T-helper 9 cell (primary cell): ENCODE measurements at places on chromosomes 2 and 18.

DNA sequence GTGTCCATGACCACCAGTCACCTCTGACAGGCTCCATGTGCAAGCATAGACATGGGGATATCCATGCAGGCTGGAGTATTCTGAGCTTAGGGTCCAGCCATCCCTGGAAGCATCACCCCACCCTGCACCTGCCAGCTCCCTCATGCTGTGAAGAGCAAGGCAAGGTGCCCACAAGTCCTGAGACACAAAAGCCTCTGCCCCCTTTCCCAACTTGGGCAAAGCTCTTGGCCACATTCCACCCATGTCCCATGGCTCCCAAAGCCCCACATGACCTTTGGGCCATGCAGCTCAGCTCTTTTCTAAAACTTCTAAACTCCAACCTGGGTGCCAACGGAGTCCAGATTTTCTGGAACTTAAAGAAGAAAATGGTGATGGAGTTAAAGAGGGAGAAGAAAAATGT is 99.8 kb upstream of the SH3BP4 start:
- no peak for DNase-seq

- DNase-seq, result no peak
Observed at GRCh38 chr2:169018390-169018789, 12.7 kb downstream of the ABCB11 start.

DNA sequence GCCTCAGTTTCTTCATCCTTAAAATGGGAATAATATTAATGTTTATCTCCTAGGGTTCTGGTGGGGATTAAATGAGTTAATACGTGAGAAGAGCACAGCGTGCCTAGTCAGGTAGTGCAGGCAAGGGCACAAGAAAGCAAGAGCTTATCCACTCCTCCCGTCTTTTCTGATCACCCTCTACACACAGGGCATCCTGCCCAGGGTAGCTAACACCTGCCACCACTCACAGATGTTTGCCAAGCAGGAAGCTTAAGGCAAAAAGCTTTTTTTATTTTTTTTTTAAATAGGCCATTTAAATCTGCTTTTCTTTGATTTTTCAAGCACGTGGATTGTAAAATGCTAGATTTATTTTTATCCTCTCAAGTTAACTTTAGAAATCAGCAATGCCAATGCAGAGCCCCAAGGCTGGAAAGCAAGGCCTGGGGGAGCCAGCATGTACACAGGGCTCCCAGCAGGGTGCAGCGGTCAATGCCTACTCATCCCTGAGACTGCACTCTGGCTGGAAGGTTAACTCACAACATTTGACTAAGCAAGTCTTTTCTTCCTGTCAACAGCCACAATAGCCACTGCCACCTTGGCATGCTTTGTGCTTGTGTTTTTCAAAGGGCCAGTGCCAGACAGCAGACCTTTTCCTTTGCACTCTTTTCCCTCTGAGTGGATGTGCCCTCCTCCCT is 86.5 kb upstream of the ACAA2 start:
- no peak for DNase-seq

DNA sequence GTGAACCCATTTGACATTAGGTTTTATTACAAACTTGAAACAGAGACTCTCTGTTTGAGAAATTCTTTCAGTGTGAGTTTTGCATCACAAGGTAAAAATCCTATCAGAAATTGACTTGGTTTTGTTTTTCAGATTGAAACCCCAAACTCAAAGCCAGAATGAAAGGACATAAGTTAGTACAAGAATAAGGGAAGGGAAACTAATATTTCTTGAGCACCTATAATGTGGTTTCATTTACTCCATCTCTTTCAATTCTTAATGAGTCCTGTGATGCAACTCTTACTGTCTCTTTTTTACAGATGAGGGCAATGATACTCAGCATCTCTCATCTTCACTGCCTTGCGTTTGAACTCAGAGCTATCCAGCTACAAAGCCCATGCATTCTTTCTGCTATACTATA is 210.0 kb upstream of the SIX3 start:
- no peak for DNase-seq

DNA sequence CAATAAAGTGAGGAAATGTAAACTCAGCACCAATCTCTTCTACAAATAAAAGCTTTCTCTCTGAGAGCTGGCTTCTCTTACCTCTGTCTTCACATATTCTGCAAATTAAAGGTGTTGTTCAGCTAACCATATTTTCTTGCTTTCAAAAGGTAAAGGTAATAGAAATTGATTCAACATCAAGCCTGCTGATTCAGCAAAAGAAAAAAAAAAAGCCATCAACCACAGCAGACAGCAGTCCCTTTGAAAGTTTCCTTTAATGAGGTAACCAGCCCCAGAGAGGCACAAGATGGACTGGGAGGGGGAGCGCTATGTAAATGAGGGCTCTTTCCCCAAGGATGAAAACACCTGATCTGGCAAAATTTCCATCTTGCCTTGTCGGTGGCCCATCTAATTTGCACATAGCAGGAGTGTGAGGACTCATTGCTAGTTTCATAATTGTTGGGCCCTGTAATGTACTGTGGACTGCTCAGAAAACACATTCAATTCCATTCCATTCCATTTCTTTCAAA is 154.9 kb upstream of the SOX11 start:
- no peak for DNase-seq

DNA sequence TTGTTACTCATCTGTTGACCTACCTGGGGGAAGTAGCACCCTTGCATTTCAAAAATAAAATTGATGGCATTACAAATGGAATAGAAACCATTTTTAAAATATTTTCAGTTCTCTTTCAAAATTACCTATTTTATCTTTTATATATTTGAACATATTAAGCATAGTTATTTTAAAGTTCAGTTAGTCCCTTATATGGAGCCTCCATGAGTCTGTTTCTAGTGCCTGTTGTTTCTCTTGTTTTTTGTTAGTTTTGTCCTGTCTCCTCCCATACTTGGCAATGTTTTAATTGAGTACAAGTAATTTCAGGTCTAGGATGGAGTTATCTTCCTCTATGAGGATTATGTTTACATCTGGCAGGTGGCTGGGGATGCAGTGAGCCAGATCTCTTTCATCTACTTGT is 5.9 kb upstream of the KCNIP3 start:
- DNase-seq, result no peak

DNA sequence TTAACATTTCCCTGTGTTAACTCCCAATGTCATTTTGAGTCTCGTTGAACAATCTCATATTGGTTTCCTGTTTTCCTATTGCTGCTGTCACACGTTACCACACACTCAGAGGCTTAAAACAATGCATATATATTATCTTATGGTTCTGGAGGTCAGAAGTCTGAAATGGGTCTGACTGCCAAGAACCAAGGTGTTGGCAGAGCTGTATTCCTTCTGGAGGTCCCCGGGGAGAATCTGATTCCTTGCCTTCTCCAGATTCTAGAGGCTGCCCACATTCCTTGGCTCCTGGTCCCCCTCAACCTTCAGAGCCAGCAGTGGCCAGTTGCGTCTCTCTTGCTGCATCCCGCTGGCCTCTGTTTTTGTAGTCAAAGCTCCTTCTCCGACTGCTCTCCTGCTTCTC is 17.5 kb downstream of the COL4A4 start:
- DNase-seq, result no peak

GRCh38 chr2:51782921-51783765 is 751.2 kb upstream of the NRXN1 start:
- no peak for DNase-seq

DNA sequence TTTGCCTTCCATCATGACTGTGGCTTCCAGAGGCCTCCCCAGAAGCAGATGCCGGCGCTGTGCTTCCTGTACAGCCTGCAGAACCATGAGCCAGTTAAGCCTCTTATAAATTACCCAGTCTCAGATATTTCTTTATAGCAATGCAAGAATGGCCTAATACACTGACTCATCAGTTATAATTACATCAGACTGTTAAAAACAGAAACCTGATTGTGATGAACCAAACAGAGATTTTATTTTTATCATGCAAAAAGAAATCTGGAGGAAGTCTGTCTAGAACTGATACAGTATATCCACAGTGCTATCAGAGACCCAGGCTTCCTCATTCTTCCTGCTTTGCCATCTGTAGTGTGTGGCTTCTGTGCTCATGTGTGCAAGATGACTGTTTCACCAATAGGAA is 93.4 kb upstream of the MEX3C start:
- DNase-seq, result no peak

- no peak for DNase-seq
Observed at GRCh38 chr18:23540867-23541266, 37.6 kb downstream of the RMC1 start.
